ENCODE measurements at places on chromosomes 5 and 9. TPM values are rescaled to one million over a fixed set of nuclear protein-coding genes. Genes with fewer than 3 reads are reported as not detected.

The CARTPT gene
- total RNA-seq = not detected

The SLC45A2 gene
- not detected for total RNA-seq

The FAXDC2 gene
- total RNA-seq = 57.6 TPM

The PCDHGA1 gene
- 0.90 TPM for total RNA-seq

The TMEM252 gene
- total RNA-seq = not detected

The CNTFR gene
- total RNA-seq = 38.5 TPM

The PCDHA10 gene
- total RNA-seq = 0.78 TPM

The LRRC19 gene
- total RNA-seq = not detected

The PCDH12 gene
- total RNA-seq = 1.2 TPM

DNA sequence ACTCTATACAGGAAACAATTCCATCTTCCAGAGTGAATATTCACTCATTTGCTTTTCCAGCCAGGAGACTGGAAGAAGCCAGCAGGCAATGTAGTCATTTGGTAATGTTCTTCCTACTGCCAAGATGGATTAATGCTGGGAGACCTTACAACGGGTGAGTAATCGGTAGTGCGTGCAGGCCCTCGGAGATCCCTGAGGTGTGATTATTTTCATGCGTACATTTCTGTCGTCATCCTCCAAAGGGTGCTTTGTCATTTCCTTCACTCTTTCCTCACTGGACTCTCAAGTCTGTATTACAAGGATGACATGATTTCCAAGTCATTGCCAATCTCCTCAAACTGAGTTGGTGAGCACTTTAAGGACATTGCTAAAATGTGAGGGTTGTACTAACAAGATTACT, 263.5 kb downstream of the CWC27 start:
- DNase-seq = no peak

- DNase-seq = no peak
Measured at GRCh38 chr5:100643473-100643872, 108.3 kb downstream of the FAM174A start.

DNA sequence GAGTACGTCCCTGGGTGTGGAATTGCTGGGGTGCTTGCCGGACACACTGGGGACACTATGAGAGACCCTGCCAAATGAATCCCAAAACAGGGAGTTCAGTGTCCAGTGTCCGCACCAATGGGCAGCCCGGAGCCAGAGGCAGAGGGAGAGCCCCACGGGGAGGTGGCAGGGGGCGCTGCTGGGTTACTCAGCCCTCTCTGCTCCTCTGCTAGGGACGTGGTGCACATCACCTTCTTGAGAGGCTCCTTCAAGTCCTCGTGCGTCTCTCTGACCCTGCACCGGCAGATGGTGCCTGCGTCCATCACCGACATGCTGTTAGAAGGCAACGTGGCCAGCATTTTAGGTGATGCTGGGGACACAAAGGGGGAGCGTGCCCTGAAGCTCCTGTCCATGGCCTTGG, 20.8 kb downstream of the STKLD1 start:
- no peak for DNase-seq

- DNase-seq = no peak
Measured at GRCh38 chr9:129480227-129480626, 140.7 kb downstream of the C9orf50 start.

DNA sequence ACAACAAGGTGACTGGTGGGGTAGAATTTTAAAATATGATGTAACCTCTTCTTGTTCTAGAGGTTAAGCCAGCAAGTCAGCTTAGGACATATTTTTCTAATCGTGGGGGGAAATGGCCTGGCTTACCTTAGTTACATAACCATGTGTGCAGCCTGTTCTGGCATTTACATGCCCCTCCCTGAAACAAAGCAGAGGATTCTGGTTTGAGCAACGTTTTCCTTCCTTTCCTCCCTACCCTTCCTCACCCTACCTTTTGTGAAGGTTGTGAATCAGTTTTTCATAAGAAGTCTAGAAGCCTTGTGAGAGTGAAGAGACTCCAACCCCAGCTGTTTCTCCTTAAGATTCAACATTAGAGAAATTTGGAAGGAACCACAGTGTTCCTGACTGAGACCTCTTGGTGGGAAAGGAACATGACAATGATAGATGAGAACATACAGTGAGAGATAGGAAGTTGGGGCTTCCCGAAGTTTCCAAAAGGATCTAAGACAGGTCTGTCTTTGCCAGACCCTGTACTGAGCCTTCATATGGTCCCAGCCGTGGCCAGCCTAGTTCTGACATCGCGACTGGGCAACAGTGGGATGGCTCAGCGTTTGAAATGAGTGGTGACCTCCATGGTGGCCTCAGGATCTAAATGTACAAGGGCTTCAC, 365.2 kb downstream of the SPATA31D1 start:
- DNase-seq = no peak

DNA sequence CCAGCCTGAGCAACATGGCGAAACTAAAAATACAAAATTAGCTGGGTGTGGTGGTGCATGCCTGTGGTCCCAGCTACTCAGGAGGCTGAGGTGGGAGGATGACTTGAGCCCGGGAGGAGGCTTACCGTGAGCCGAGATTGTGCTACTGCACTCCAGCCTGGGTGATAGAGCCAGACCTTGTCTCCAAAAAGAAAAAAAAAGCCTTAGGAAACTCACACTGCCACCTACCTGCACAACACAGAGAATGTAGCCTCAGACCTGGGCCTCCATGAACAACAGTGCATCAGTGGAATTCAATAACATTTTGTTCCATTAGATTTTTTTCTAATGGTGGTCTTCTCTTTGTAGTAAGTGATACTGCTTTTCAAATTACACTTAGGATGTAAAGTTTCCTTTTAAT, 63.8 kb upstream of the RARS1 start:
- no peak for DNase-seq

- DNase-seq = no peak
Measured at GRCh38 chr5:135203019-135203418, 169.0 kb upstream of the PITX1 start.

- DNase-seq = no peak
Measured at GRCh38 chr5:171080186-171080938, 218.5 kb downstream of the RANBP17 start.

GRCh38 chr5:159456722-159457465, 126.6 kb upstream of the IL12B start:
- no peak for DNase-seq

- no peak for DNase-seq
Measured at GRCh38 chr9:77505232-77505631, 142.9 kb downstream of the GNA14 start.

DNA sequence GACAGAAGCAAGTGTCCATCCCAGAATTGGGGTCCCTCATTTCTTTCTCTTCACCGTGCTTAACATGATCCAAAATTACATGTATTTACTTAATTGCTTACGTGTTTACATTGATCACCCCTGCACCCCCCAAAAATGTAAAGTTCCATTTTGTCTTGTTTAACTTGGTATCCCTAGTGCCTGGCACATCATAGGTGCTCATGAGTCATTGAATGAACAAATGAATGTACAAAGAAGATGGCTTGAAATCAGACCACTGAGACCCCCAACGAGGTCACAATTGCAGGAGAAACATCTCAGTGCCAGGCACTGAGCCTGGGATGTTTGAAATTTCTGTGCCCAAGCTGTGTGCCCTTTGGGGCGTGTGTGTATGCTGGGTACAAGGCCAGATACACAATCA, 45.2 kb upstream of the NDFIP1 start:
- DNase-seq = no peak

DNA sequence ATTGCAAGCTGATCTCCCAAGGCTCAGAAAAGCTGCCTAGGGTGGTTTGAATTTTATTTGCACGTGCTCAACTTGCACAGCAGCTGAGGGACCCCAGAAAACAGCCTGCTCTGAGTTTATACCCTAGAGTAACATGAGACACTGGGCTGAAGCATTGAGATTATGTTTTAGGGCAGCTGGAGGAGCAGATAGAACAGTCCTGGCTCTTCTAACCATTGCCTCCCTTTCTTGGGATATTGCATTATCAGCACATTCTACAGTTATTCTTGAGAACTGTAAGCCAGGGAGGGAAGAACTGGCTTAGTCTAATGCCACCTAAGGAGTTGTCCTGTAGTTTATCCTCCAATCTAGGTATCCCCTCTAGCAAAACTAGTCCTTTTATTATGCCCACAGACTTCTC, 10.3 kb downstream of the SMC2 start:
- no peak for DNase-seq

GRCh38 chr5:37576552-37576951, 197.4 kb downstream of the WDR70 start:
- DNase-seq = no peak

DNA sequence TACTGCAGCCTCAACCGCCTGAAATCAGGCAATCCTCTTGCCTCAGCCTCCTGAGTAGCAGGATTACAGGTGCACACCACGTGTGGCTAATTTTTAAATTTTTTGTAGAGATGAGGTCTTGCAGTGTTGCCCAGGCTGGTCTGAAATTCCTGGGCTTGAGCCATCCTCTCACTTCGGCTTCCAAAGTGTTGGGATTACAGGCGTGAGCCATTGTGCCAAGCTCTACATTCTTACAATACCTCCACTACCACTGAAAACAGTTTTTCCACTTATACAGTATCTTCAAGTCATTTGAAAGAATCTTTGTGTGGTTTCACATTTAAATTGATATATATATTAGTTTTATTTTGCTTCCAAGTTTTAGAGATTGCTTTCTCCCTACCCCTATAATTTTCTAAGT, 42.6 kb downstream of the LARP1 start:
- DNase-seq = no peak

DNA sequence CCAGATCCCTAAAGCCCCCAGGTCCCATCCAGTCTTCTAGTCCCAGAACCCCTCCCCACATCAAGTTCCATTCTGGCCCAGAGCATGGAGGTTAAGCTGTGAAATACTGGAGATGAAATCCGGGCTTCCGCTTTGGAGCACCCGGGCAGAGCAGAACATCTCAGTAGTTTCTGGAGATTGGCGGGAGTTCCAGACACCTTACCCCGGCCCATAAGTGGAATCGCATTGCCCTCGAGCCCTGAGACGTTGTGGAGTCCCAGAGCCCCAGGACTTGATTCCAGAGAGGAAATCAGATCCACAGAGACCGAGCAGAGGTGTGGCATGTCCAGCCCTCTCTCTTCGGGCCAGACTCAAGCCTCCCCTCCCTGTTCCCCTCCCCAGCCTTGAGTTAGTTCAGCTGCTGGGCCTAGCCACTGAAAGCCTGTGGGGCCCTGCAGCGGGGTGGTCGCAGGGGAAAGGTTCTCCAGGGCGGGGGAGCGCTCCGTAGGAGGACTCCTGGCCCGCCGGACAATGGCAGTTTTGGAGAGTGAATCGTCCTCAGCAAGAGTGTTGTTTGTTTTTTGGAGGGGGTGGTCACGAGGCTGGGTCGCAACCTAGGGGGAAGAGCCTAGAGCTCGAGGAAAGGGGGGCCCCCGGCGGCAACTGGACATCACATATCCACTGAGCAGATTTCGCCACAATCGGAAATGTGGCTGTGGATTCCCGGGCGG, 1.0 kb upstream of the PAX5 start:
- DNase-seq = no peak

DNA sequence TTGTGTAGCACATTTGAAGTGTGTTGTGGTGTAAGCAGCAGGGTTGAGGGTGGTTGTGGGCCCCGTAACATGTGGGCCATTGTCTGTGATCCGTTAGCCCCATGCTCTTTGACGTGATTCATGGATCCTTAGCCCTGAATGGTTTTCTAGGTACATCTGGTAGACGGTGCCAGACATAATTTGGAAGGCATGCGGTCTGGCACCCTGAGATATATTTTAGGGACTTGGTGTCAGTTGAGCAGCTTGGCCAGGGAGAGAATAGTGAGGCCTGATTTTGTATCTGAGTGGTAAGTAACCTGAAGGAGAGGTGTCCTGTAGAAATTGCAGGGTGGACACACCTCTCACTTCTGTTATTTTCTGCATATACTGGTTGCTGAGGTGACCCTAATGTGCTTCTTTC, 10.9 kb downstream of the SH3GL2 start:
- DNase-seq = no peak

DNA sequence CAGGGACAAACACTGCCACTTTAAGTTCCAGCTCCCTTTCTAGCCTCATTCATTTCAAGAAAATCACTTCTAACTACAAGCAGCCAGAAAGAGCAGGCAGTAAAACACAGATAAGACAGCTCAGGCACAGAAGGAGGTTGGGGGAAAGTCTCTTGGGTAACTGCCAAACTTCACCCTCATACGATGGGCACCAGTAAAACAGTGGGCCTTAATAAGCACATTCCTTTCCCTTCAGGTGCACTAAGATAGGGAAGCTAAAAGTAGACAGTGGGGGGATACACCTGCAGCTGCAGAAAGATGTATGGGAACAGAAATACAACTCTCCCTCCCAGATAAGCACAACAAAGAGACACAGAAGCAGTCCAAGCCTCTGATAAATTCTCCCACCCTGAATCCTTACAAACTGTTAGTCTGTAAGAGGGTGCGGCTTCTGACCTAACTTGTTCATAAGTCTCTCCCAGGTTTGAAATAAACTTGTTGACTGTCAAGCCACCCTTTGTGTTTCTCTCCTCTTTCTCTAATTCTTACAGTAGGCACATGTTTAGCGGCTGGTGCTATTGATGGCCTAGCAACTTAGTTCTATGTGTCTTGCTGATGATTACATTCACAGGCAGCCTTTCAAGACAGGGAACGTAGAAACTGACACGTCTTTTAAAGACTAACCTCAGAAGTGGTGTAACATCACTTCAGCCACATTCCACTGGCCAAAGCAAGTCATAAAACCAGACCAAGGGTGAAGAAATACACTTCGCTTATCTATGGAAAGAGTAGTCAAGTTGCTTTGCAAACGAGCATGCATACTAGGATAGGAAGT, 6.8 kb upstream of the CKS2 start:
- no peak for DNase-seq

DNA sequence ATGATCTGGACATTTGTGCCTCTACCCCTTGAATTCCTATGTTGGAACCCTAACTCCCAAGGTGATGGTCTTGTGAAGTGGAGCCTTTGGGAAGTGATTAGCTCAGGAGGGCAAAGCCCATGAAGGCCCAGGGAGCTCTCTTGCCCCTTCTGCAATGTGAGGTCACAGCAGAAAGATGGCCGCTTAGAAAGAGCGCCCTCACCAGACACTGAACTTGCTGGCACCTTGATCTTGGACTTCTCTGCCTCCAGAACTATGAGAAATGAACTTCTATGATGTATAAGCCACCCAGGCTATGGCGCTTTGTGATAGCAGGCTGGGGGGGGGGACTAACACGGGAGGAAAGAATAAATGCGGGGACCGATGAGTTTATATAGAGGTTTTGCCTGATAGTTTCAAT, 45.3 kb downstream of the AGXT2 start:
- no peak for DNase-seq

GRCh38 chr5:1026700-1027621, 18.4 kb downstream of the NKD2 start:
- no peak for DNase-seq

Data from tibial nerve (tissue), 4 donors.